ENCODE measurements at places on chromosomes 6 and 20.

DNA sequence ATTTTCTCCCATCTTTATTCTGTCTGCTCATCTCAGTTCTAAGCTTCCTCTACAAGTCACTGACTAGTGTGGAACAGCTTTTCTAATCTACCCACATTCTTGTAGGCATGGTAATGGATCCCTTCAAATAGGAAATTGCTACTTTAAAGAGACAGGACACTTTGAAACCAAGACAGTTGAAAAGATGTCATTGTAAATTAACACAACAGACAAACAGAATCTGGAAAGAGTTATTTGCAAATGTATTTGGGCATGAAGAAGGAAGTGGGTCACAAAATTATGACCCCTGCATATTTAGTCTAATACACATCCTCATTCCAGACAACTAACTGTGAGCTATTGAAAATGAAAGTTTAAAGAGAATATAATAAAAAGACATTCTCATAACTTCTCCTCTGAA lies 298.2 kb upstream of the MARCKS start:
- DNase-seq = peak; percentile 13

DNA sequence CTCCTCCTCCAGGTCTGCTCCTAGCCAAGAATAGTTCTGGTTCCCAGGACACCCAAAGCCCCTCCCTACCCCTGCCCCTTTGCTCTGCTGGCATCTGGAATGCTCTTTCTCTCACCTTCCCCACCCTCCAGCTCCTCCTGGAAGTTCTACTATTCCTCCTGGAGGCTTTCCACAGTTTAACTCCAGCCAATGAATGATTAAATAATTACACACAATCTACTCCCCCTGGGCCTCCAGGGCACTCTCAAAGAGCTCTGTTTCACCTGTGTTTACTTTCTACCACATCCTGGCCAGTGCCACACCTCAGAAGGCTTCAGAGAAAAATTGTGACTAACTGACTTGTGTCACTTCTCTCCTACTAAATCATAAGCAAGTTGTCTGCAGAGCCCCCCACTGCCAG lies 36.2 kb downstream of the GCM1 start:
- DNase-seq = peak; percentile 11

- DNase-seq = no peak
Measured at GRCh38 chr6:41269166-41269565, 17.3 kb downstream of the TREM1 start.

DNA sequence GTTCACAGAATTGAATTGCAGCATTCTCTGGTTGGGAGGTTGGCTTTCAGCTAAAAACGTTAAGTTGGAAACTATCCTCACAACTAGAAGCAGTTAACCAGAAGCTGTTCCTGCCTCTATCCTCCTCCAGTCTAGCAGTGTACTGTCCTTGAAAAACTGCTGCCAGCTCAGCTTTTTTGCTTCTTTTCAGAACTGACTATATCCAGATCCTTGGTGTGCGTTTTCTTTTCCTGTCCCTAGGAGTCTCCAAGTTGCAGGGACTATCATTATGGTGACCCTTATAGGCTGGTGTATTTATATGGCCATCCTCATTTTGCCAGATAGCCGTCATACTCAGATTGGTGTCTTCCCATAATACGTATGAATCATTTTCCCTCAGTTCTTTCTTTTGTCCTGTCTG lies 5.5 kb downstream of the ITCH start:
- DNase-seq = no peak

DNA sequence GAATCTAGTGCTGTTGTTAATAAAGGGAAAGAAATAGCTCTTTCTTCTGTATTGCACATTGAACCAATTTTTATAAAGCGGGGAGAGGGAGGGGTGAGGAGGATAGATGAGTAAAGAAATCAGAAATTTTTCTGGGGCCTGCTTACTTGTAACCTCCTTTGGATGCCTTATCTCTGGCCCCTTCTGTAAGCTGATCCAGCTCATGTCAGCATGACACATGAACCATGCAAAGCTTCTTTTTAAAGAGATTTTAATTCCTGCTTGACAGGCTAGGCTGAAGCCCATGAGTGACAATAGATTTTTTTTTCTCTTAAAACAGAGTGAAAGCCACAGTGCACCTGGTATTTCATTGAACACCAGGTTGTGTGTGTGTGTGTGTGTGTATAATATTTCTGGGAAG lies 325.3 kb downstream of the PRL start:
- DNase-seq = no peak

DNA sequence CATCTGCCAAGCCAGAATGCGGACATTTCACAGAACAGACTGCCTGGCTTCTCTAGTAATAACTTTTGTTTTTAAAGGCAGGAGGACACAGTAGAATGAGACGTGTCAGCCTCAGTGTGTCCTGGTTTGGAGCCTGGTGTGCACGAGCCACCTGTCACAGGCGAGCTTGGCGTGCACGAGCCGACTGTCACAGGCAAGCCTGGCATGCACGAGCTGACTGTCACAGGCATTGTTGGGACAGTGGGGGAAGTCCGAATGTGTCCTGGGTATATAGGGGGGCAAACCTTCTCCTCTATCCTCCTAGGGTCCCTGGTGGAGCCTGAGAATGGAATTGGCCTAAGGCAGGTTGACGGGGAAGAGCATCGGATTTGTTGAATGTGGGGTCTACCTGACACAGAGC lies 7.5 kb downstream of the KIF25 start:
- DNase-seq = no peak

DNA sequence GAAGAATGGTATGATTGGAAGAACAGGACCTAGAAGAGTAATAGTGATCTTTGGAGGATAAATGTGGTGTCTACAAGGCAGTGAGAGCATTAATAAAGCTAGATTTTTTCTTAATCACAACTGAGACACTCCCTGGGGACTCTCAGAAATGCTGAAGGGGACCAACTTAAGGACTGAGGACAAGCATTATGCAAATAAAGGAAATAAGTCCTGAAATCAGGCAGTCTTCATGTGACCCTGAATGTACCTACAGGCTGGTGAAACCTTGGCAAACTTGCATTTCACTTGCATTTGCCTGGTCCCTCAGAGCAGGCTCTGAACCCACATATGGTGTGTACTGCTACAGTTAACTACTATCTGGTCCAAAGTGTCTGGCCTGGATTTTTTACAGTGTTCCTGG lies 19.3 kb upstream of the TTK start:
- DNase-seq = no peak

GRCh38 chr20:48772183-48772976 lies 55.4 kb downstream of the PREX1 start:
- no peak for DNase-seq

GRCh38 chr6:15426901-15427300 lies 181.0 kb downstream of the JARID2 start:
- no peak for DNase-seq

GRCh38 chr6:46234700-46235099 lies 63.9 kb upstream of the ENPP5 start:
- DNase-seq = no peak

DNA sequence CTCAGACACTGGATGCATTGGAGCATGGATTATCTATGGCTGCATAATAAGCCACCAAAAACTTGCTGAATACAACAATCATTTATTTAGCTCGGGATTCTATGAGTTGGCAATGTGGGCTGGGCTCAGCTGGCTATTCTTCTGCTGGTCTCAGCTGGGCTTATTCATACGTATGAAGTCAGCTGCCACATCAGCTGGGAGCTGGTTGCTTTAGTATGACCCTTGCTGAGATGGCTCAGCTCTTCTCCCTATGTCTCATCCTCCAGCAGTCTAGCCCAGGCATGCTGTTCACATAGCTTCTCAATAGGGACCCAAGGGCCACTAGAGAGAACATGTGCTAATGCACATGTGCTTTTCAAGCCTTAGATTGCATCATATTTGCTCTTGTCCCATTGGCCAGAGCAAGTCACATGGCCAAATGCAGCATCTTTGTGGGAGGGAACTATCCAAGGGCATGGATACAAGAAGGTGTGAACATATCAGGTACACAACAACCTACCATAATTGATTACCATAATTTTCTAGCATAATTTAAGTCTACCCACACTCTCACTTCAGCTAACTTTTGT lies 444.6 kb downstream of the KIF16B start:
- peak; percentile 34 for DNase-seq

- peak; percentile 62 for DNase-seq
Measured at GRCh38 chr6:87393026-87393622, 14.6 kb upstream of the CFAP206 start.

DNA sequence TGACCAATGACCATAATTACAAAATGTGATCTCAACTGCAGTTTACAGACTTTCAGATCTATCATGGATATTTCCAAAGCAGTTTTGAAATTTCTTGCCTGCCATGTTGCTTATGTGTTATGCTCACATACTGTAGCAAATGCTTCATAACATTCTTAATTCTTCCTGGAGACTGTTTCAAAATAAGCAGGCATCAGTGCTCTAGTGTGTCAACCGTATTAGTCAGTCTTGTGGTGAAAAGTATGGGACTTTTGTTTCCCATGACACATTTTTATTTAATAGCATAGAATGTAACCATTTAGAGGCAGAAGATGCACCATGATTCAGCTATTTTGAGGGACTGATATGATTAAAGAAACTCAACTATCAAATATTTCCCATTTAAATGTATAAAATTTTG lies 1.7 kb downstream of the POPDC3 start:
- peak; percentile 88 for DNase-seq

GRCh38 chr20:56974499-56975250 lies 291.8 kb downstream of the BMP7 start:
- peak; percentile 61 for DNase-seq

- DNase-seq = peak; percentile 37
Measured at GRCh38 chr6:121143476-121143875, 190.8 kb downstream of the TBC1D32 start.

- DNase-seq = no peak
Measured at GRCh38 chr20:57402206-57403125, 11.3 kb downstream of the RBM38 start.

GRCh38 chr6:34638834-34639736 lies 57.5 kb downstream of the ILRUN start:
- no peak for DNase-seq

DNA sequence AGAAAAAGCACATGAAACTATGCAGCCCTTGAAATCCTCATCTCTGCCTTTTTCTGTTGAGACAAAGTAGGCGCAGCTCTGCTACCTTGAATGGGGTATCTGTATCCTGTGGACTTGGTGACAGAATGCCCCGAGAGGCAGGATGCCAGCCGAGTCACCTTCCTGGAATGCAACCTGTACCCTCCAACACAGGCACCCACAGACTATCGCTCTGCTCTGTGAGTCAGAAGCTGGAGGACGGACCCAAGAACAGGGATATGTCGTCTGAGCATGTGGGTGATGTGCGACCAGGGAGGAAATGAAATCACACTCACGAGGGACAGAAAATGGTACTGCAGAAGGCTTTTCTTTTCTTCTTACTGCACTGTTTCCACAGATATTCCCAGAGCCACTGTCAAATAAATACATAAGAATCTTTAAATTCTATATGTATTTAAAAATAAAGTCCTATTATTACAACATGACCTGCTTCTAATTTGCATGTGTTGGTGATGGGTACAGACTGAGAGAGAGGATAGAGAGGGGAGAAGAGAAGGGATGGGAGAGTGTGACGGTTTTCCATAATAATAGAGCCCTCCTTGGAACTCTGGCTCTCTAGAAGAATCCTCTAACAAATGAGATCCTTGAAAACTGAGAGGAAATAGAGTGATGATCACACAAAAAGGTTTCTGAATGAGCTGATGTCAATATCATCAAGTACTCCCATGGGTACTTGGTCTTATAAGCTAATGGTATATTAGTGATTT lies 308.1 kb downstream of the FOXC1 start:
- peak; percentile 98 for DNase-seq

GRCh38 chr6:53484476-53485280 lies 60.2 kb downstream of the GCLC start:
- peak; percentile 52 for DNase-seq

DNA sequence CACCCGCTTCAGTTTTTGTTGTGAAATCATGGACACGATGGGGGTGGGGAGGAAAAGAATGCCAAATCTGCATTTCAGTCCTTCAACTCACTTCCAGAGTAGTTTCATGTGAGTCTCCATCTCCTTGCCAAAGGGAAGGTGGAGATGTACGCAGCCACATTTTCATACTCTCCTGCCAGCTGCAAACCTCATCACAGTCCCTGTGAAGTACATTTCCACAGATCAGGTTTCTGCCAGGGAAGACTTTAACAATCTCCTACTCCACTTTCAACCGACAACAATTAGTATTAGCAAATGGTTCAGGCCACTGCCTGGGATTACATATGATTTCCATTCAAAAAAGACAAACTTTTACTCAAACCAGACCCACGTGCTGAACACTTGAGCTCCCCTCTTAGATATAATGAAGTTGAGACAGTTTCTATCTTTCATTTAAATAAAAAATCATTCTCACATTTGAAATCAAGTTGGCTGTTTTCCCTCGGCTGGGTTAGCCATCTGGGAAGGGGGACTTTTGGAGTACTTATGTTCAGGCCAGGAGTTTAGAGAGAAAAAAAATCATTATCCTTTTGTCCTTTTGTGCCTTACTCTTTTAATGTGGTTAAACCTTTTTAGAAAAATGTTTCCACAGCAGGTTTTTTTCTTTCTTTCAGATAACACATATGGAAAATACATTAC lies 51.0 kb upstream of the CEP162 start:
- no peak for DNase-seq

DNA sequence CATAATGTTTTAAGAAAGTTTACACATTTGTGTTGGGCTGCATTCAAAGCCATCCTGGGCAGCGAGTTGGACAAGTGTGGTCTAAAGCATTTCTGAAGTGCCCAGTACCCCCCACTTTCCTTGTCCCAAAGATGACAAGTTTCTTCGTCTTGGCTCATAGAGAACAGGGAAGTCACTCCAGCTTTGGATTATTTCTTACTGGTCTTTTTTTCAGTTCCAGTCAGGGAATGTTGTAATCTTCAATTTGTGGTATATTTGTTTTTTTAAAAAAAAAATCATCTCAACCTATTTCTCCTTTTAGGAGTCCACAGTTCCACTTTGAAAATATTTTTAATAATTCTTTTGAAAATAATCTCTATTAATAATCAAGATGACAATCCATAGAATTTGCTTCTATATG lies 34.0 kb downstream of the SLX4IP start:
- DNase-seq = no peak

- DNase-seq = no peak
Measured at GRCh38 chr6:168428052-168428826, 12.7 kb upstream of the SMOC2 start.

DNA sequence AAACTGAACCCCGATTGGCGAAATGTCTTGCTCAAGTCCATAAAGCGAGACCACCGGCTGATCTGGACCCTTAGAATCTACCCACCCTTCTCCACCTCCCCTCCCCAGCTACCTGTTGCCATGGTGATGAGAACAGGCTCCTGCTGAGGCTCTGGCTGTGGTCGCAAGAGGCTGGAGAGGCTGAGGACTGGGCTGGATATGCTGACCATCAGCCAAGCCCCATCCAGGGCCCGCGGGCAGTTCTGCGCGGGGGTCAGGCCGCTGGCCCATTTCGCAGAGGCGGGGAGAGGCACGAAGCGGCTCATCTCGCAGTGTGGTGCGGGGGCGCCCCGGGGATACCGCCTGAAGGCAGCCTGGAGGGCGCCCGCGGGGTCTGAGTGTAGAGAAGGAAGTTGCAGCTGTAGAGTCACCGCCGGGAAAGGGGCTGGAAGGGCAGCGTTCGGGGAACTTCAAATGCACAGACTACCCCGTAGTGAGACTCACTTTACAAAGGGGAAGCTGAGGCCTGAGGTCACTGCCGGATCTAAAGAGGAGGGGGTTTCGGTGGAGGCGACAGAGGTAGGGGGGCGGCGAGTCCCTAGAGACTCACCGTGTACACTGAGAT lies 671 bp downstream of the TAPBP start:
- DNase-seq = peak; percentile 17

- no peak for DNase-seq
Measured at GRCh38 chr6:17551383-17551958, 48.6 kb upstream of the FAM8A1 start.

All from HT1080 (cell line).